ENCODE measurements at places on chromosomes 7 and 10. TPM values are rescaled to one million over a fixed set of nuclear protein-coding genes. Genes with fewer than 3 reads are reported as not detected.

The CHST12 gene
- total RNA-seq, result 3.5 TPM

The HOGA1 gene
- 2.5 TPM for total RNA-seq

The COL13A1 gene
- 1.8 TPM for total RNA-seq

The ABCA13 gene
- 0.92 TPM for total RNA-seq

The ZNF716 gene
- not detected for total RNA-seq

The PLAC9 gene
- 1.4 TPM for total RNA-seq

The GPR26 gene
- 13.8 TPM for total RNA-seq

The TLX1 gene
- total RNA-seq, result not detected

The SPAM1 gene
- not detected for total RNA-seq

The OR6B1 gene
- not detected for total RNA-seq

The ATP5MK gene
- 197 TPM for total RNA-seq

The DOCK4 gene
- total RNA-seq, result 82.6 TPM

The BTAF1 gene
- 54.9 TPM for total RNA-seq

The SFRP4 gene
- 3.2 TPM for total RNA-seq

The LRMDA gene
- total RNA-seq, result 5.8 TPM

The MYO3A gene
- total RNA-seq, result 9.7 TPM

The OIT3 gene
- total RNA-seq, result 0.92 TPM

The MYL10 gene
- not detected for total RNA-seq

The SPDYE9 gene
- not detected for total RNA-seq

The RGS10 gene
- 12.9 TPM for total RNA-seq

The ALOX5 gene
- total RNA-seq, result 3.2 TPM

The ADAM22 gene
- 103 TPM for total RNA-seq

The NUTM2B gene
- 0.46 TPM for total RNA-seq

The UTF1 gene
- not detected for total RNA-seq

The SPDYE11 gene
- total RNA-seq, result not detected

The OR2A12 gene
- total RNA-seq, result not detected

The SPDYE6 gene
- total RNA-seq, result not detected

The SP8 gene
- total RNA-seq, result 2.8 TPM

The GTF2IRD2 gene
- 33.4 TPM for total RNA-seq

The FGL2 gene
- 2.3 TPM for total RNA-seq

The FAM25G gene
- not detected for total RNA-seq

The FRMD4A gene
- 63.9 TPM for total RNA-seq

The CLEC2L gene
- 9.7 TPM for total RNA-seq

The CYP3A5 gene
- total RNA-seq, result not detected

The H2BK1 gene
- total RNA-seq, result not detected

The GDF2 gene
- 0.23 TPM for total RNA-seq

The POT1 gene
- total RNA-seq, result 47.7 TPM

The NEUROG3 gene
- not detected for total RNA-seq

The FAM25C gene
- total RNA-seq, result not detected

The FAM53B gene
- total RNA-seq, result 25.4 TPM

The CUBN gene
- 3.5 TPM for total RNA-seq

The SLC16A12 gene
- total RNA-seq, result 3.9 TPM

The ADAM12 gene
- 8.8 TPM for total RNA-seq

The ACADSB gene
- total RNA-seq, result 18.7 TPM

The CNPY1 gene
- 0.46 TPM for total RNA-seq

The STK32C gene
- total RNA-seq, result 22.4 TPM
